Common myeloid progenitor, CD34-positive (primary cell): ENCODE measurements at places on chromosomes 11 and 22.

- DNase-seq = no peak
These were observed 34.9 kb downstream of the PRDM11 start for GRCh38 chr11:45181193-45181888.

DNA sequence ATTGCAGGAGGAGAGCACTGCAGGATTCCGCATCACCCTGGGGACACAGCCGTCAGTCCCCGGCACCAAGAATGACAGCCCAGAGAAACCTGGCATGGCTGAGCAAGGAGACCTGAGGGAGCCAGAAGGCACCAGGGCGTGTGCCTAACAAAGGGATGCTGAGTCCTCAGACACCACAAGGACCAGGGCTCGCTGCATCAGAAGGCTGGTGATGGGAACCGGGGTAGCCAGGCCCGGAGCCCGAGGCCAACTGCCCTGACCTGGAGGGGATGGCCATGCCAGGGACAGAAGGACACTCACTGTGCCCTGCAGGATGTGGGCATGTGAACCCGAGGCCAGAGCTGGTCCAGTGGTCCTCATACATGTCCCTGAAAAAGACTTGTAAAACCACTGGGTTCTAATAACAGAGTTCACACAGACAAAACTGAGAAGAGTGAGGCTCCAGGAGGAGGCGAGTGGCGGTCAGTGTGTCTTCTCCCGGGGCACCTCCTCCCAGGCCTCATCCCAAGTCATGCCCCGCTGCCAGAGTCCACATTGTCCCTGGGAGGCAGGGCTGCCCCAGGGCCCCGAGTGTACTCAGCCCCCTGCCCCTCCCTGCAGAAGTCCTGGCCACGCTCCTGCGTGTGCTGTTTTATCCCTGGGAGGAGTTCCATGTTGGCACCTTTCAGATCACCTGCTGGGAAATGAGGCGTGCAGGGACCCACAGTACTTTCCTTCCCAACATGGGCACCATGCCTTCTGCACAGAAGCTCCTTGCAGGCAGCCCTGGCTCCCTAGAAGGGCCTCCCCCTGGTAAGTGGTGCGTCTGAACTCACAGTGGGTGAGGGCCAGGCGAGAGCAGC lies 42.5 kb downstream of the TBX1 start:
- no peak for DNase-seq

DNA sequence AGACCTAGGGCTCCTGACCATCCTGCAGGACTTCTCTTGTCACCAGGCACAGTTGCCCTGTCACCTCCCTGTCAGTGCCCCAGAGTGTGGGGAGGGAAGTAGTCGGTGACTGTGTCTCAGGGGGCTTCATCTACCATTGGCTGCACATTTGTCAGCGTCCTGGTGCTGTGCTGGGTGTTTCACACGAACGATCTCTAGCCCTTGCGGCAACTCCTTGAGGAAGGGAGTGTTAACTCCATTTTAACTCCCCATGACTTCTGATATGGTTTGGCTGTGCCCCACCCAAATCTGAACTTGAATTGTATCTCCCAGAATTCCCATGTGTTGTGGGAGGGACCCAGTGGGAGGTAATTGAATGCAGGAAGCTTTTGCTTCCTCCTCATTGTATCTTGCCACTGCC lies 7.1 kb downstream of the TSKU start:
- no peak for DNase-seq

- DNase-seq = no peak
These were observed 15.9 kb downstream of the PRG3 start for GRCh38 chr11:57364851-57365660.

- no peak for DNase-seq
These were observed 20.0 kb downstream of the GUCY1A2 start for GRCh38 chr11:106998116-106998915.

- DNase-seq = no peak
These were observed 6.4 kb upstream of the TSSC4 start for GRCh38 chr11:2393941-2394817.

- no peak for DNase-seq
These were observed 183.5 kb upstream of the SNX19 start for GRCh38 chr11:131099746-131100145.
